ENCODE measurements at places on chromosomes 11 and 22.

DNA sequence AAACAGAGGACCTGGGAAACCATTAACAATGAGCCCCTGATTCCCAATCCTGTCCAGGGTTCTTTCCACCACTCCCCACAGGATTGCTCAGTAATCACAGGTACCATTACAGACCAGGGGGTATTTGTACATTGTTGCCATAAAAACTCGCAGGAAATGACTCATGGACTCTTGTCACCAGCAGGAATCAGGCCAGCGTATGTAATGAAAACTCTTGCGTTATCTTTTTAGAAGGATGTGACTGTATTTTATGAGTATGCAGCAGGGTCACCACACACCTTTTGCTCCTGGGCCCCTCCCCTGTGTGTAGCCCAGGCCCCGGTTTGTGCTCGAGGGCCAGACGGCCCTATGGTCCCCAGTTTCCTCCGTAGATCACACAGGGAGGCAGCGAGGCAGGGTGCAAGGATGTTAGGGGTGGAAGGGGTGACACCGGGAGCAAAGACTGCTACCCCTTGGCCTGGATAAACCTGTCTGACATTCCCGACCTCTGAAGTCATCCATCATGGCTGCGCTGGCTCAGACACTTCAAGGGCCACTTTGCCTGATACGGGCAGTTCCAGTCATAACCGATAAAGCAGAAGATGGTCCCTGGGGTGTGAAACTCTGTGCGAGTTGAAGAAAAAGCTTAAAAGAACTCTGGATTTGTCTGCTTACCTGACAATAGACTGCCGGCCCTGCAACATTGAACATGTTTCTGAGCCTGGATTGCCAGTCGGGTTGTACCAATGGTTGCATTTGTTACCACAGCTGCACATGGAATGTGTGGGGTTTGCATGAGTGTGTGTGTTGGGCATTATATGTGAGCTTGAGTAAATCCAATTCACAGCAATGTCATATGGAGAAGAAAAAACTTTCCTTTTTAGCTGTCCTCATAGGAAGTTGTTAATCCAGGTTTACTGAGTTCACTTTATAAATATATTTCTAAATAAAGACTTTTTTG is 56.9 kb downstream of the MICAL2 start:
- peak; percentile 88 for DNase-seq

DNA sequence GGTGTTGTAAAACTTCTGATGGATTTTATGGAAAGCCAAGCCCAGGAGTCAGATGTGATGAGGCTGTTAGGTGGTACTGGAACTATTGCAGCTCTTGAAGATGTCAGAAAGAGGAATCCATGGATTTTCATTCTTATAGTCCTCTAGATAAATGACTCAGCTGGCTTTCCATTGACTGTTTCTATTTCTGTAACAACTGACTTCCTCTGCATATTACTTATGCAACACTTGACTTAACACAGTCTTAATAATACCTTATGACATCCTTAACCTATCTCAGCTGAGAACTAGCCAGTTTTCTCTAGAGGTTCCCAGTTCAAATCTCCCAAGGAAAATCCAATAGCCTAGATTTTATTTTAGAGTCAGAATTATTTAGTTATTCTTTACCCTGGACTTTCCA is 263.8 kb downstream of the LUZP2 start:
- peak; percentile 29 for DNase-seq

DNA sequence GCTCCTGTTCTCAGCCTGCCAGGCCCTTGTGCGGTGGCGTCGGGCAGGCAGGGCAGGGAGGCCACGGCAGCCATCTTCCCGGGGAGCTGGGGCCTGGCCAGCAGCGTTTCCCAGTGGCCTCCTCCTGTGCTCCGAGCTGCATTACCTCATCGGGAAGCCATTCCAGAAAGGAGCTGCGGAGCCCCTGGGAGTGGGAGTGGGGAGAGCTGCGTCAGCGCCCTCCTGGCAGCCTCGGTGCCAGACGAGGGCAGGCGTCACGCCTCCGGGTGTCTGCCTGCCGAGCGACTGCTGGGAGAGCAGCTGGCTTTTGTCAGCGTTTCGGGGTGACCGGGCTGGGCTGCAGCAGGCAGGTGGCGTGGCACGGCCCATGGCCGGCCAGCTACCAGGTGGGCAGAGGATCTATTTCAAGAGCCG is 30.9 kb upstream of the WNT7B start:
- no peak for DNase-seq

DNA sequence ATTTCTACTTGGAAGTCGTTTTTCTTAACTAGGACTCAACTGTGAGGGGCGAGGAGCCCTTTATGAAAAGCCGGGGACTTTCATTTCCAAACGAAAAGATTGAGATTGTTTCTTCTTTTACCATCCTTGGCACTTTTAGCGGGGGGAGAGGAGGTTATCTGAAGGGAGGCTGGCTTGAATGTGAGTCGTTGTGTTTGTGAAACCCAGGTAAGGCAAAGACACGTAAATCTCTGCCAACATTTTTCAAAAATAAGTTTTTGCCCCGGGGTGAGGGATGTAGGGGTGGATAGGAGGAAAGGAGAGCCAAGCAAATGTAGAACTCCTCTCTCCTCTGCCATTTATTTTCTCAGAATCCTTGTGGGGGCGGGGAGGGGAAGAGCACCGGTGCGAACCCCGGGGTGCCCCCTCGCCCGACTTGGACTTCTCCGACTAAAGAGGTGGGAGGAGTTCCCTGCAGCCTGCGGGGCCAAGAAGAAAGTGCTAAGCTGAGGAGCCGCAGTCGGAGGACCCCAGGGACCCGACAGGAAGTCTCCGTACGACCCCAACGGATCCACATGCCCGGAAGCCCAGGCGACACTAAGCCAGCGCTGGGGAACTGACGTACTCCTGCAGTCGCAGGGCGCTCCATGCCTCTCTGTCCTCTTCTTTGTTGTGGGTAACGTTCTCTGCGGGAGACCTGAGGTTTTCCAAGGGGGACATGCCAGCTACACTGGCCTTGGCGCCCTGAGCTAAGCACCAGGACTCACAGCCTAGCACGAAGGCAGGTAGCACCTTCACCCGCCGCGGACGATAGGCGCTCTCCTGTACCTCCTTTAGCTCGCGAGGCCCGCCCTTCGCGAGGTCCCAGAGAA is 2.4 kb upstream of the WT1 start:
- no peak for DNase-seq

DNA sequence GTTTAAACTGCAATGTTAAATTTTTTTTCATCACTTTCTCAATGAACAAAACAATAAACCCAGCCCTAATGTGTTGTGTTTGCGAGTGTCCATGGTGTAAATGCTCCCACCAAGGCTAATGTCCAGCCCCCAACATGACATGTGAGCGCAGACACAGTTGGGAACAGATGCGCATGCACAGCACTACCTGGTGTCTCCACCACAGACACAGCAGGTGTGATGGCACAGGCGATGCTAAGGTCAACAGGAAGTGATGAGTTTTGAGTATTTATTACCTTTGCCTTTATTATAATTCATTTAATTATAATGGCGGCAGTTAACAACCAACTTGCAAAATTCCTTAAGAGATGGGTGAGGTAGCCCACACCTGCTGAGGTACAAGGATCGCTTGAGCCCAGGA is 42.9 kb downstream of the MICAL3 start:
- DNase-seq: no peak

GRCh38 chr22:17368554-17369438 is 464 bp upstream of the CECR2 start:
- no peak for DNase-seq

GRCh38 chr11:15819679-15820286 is 536.6 kb downstream of the SOX6 start:
- no peak for DNase-seq

DNA sequence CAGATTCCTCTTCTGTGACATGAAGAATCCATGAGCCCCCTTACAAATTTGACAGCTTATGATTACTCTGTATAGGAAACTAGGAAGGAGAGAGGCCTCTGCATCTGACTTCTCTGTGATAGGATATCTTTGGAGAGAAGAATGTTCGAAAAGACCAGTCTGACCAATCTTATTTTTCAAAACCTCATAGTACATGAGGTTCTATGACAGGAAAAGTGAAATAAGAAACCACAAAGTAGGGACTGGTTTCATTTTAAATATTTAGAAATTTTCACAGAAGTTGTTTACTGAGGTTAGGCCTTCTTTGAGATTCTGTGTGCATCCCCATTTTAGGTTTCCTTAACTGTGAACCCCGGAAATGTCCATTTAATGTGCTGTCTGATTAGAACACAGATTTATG is 2.1 kb upstream of the OR4X1 start:
- DNase-seq: no peak

DNA sequence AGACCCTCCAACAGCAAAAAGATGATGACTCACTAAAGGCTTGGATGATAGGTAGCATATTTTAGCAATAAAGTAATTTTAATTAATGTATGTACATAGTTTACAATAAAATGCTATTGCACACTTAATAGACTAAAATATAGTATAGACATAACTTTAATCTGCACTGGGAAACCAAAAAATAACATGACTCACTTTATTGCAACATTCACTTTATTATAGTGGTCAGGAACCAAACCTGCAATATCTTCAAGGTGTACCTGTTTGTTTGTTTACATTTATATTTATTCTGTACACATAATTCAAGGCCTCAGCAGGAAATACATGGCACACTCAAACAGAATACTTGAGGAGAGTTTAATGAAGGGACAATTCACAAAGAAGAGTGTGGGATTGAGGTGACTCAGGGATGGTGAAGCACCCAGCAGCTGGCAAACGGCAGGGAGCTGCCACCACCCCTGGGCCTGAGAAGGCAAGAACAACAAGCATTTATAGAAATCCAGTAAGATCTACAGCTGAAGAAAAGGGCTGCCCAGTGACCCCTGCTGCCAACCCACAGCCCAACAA is 51.5 kb upstream of the POU2AF2 start:
- DNase-seq: no peak

GRCh38 chr22:20429254-20430100 is 8.1 kb downstream of the SCARF2 start:
- DNase-seq: no peak

- DNase-seq: no peak
Observed at GRCh38 chr11:17459236-17459896, 17.3 kb downstream of the ABCC8 start.

- DNase-seq: no peak
Observed at GRCh38 chr11:78041843-78042440, 18.9 kb upstream of the KCTD14 start.

DNA sequence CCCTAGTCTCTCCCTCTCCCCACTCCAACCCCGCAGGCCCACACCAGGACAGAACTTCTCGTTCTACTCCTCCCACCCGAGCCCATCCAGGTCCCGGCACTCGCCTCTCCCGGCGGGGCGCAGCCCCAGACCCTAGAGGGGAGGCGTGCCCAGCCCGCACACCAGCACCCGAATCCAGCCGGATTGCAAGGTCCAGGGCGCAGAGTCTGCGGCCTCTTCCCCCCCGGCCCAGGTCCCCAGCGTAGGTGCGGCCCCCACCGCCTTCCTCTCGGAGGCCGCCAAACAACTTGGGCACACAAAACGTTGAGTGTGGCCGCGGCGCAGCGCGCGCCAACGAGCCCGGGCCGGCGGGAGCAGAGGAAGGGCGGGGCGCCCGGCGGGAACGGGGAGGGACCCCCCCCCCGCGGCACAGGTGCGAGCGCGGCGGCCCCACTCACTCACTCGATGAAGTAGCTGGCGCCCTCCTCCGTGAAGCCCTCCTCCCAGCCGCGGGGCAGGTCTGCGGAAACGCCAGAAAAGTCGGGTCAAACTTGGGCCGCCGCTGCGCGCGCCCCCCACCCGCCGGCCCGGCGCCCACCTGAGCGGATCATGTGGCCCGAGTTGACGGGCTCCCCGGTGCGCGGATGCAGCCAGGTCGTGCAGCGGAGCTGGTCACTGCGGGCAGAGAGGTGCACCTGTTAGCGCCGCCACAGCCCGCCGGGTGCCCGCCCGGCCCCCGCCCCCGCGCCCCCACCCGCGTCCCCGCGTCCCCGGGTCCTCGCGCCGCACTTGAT is 480 bp downstream of the PLEKHA7 start:
- no peak for DNase-seq

- DNase-seq: no peak
Observed at GRCh38 chr22:44254811-44255210, 57.9 kb downstream of the SHISAL1 start.

DNA sequence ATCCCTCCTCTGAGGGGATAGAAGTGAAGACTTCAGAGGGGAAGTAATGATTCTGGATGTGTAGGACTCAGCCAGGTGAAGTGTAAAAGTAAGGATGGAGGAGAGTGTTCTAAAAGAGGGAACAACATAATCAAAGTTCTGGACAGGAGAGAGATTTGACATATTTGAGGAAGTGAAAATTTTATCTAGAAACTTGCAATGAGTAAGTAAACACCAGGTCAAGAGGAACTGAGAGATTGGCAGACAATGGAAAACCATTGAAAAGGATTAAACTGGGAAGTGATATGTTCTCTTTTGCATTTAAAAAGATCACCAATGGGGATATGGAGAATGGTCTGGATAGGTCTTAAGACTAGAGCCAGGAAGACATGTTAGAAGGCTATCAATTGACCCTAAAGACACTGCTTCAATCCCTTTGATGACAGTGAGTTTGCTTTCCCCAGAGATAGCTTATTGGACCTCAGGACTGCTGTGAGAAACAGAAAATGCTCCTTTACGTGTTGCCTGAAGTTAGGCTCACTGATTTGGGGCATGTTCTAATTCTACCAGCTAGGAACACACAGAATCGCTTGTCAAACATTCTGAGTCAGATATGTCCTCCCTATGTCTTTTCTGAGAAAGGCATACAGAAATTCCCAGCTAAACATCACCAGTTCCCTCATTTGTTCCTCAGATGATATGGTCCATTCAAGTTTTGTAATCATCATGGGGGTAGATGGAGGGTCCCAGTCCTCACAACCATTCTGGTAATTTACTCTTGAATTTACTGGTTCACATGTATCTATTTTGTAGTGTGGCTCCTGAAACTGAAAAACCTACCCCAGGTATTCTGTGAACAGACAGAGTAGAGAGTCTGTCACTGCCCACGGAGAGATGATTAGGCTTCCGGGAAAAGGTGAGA is 144.9 kb downstream of the MAML2 start:
- DNase-seq: no peak

DNA sequence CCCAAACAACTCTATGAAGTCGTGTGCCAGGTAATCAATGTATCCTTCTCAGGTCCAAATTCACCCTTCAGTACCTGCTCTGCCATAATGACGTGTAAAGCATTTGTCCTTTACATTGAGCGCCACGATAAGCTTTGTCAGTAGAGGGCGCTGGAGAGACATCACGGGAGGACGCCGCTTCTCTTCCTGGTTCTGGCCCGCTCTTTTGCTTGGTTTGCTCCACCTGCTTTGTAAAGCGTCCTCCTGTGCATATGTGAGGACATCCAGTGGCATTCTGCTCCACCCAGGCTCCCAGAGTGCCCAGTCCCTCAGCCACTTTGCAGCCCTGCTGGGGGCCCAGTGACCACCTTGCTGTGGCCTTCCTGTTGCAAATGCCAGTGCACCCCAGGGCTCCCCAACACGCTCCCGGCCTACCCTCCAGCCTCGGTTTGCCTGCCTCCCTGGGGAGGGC is 61.1 kb downstream of the WT1 start:
- DNase-seq: no peak

- DNase-seq: no peak
Observed at GRCh38 chr22:41847300-41847699, 14.4 kb downstream of the SREBF2 start.

- DNase-seq: peak; percentile 31
Observed at GRCh38 chr11:16454289-16454863, 98.0 kb upstream of the SOX6 start.

Data from HS-5 (cell line).